ENCODE measurements at places on chromosomes 2 and 18.

DNA sequence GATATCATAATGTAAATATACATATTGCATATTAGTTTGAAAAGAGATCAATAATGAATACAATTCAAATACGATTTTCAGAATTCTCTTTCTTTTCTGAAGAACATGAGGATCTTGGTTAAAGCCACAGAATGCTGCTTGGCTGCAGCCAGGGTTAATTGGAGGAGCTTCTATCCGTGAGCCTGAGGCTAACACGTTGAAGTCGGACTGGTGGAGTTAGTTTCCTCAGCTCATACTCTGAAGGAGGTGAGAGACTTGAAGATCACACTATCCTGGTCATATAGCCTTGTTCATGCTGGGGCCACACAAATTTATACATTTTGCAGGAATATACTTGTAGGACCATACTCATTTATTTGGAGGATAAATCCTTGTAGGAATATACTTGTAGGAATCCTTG, 335.8 kb downstream of the TRIB2 start:
- DNase-seq, result no peak

- DNase-seq, result peak; percentile 88
Observed at GRCh38 chr2:42010743-42011298, 37.0 kb upstream of the PKDCC start.

GRCh38 chr2:113977660-113978523, 88.0 kb downstream of the ACTR3 start:
- DNase-seq, result peak; percentile 71

- no peak for DNase-seq
Observed at GRCh38 chr2:20599861-20600461, 50.9 kb downstream of the HS1BP3 start.

DNA sequence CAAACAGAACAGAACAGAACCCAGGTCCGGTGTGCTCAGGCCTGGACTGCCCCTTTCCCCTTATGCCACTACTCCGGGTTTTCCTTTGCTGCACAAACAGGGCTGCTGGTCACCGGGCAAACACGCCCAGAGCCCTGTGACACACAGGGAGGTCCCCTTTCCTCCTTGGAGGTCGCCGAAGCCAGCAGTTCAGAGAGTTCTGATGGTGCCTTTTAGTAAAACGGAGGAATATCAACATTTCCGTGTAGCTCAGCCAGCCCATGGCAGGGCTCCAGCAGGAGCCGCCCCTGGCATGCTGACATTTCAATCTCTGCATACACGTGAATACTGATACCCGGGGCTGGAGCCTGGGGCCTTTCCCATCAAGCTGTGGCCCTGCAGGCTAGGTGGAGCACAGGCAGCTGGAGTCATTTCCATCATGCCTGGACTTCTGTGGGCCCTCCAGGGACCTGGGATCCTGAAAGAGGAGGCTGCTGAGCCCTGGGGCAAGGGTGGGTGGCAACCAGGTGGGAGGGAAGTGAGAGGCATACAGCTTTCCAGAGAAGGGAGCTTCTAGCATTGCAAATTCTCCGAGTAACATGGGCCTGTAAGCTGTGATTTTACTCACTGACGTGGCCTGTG, 91.4 kb upstream of the PXDN start:
- DNase-seq, result no peak

DNA sequence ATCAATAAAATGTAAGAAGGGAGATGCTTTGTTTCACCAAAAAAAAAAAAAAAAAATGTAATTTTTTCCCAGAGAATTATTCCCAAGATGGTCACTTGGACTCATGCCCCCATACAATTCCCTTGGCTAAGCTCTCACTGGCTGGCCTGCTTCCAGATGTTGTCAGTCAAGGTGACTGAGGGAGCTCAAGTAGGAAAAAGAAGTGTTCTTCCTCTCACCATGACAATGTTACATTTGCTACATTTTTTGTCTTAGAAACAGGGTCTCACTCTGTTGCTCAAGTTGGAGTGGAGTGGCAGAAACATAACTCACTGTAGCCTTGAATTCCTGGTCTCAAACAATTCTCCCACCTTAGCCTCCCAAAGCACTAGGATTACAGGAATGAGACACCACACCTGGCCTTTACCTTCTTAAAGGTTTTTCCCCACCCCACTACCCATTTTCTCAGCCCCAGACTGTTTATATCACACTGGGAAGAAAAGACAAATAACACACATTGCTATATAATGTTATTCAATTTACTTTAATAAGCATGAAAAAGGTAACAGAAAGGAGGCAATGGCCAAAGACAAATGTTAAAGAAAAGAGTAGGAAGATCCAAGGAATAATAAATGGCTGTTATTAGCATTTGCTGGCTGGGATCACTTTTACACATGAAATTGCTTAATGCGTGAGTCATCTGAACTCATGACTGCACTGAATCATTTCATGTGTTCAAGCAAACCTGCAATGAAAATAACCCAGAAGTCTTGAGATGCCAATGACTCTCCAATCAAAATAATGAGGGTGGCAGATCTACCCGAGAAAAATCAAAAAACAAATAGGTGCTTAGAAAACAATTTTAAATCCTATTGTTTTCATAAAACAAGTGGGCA, 45.2 kb downstream of the ACVR1 start:
- peak; percentile 95 for DNase-seq

DNA sequence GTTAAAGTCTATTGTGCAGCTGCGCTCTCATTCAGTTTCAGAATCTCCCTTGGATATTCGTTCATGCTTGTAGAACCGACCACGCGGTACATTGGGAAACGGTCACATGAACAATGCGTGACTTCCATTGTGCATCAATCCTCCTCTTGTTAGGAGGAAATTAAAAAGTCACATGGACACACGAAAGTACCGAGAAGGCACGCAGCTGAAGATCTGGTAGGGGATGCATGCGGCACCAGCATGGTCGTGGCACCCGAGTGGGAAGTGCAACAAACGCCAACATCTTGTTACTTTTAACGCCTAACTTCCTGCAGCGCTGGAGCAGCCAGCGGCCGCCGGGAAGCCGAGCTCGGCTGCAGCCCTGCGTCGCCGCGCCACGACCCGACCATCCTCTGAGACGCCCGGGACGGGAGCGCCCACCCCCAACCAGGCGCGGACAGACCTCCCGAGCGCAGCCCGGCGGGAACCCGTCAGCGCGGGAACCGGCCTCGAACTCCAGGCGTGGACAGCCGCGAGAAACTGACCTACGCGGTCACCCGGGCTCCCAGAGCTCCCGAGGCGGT, 412 bp downstream of the OSBPL1A start:
- DNase-seq, result peak; percentile 75

GRCh38 chr18:63090334-63090733, 229.2 kb downstream of the BCL2 start:
- no peak for DNase-seq

GRCh38 chr2:130911996-130912395, 75.3 kb downstream of the ARHGEF4 start:
- no peak for DNase-seq

DNA sequence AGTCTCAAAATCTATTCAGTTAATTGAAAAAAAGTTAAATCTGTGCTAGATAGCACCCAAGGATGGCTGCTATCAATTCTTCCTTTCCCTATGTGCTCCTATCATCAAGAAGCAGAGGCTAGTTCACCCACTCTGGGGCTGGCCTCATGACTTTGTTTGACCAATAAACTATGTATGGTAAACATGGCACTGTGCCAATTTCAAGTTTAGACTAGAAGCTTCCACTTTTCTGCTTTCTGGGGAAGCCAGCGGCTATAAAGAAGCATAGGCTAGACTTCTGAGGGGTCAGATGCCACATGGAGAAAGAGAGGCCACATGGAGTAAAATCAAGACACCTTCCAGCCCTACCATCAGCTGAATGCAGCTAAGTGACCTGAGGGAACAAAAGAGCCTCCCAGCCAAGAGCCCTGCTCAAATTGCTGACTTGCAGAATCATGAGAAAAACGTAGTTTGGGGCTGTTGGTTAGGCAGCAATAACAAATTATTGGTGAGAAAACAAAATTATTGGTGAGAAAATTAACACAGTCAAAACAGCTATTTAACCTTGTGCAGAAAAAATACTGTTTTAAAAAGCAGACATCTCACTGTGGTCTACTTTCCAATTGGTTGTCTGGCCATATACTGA, 86.5 kb upstream of the SLC14A2 start:
- no peak for DNase-seq

- no peak for DNase-seq
Observed at GRCh38 chr18:48292229-48292628, 117.0 kb downstream of the ZBTB7C start.

DNA sequence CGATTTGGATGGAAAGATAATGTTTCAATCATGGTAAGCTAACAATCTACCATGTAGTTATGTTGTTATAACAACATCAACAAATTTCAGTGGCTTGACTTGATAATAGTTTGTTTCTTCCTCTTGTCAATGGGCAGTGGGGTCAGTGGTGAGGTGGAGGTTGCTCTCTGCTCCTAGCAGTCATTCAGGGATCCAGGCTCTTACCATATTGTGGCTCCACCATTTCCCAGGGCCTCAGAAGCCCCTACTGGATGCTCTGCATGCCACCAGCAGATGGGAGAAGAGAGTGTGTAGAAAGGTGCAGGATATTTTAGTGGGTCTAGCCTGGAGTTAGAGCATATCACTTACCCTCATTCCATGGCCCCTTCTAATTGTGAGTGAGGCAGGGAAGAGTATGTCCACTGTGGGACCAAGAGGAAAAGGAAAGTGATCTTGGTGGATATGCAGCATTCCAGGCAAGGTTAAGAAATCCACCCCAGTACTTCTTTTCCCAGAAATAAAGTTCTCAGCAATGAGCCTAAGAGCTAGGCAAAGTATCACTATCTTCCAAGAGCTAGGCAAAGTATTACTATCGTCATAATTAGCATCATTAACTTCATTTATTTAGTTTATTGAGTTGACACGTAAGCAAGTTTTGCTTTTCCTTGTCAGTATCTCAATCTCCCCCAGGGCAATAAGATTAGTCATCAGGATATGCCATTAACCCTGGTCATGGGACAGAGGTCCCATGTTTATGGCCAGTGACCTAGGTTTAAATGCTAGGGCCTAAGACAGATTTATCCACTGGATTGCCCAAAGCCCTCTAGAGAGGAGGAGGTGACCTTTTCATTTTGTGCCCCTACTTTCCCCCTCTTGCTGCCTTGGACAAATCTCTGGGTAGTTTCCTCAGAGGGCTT, 4.2 kb upstream of the IWS1 start:
- no peak for DNase-seq

- DNase-seq, result no peak
Observed at GRCh38 chr18:13151656-13152055, 66.9 kb upstream of the LDLRAD4 start.

DNA sequence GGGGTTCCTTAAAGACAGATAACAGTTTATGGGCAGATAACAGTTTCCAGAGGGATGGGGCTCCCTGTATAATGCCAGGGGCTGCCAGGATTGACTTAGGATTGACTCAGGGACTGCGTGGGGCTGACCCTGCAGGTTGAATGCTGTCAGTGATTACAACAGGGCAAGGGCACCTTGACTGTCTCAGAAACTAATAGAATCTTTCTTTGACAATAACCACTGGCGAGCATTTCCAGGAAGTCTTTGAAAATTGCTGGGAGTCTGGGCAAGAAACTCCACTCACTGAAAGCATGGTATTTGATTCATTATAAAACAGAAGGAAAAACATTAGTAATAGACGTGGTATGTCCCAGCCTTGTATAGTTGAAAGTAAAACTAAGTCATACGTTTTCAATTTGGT, 101.0 kb downstream of the GPD2 start:
- peak; percentile 69 for DNase-seq

DNA sequence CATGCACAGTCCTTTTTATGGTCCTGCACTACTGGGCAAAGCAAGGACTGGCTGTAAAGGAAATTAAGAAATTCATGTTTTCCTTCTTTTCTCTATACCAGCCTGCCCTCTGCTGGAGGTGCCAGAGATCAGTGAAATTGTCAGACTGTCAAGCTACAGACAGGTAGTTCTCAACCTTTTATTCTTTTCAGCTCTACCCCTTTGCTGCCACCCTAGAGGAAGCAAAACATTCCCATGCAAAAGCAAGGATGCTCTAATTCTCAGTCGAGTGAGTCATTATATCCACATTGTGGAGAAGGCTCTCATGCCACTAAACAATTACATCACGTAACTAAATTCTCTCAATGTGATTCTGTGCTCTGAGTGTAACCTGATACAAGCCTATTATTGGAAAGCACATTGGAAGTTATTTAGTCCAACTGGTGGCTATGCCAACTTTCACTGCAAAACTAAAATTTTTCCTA, 25.0 kb upstream of the RAPGEF4 start:
- DNase-seq, result peak; percentile 88

GRCh38 chr2:137020452-137021196, 255.3 kb downstream of the THSD7B start:
- no peak for DNase-seq

GRCh38 chr18:58335223-58335622, 291.2 kb downstream of the NEDD4L start:
- DNase-seq, result no peak

GRCh38 chr2:216109962-216110614, 940 bp downstream of the XRCC5 start:
- peak; percentile 33 for DNase-seq

GRCh38 chr2:233358335-233358734, 4.0 kb downstream of the DGKD start:
- DNase-seq, result no peak

GRCh38 chr2:205696331-205696926, 14.1 kb downstream of the NRP2 start:
- DNase-seq, result no peak

DNA sequence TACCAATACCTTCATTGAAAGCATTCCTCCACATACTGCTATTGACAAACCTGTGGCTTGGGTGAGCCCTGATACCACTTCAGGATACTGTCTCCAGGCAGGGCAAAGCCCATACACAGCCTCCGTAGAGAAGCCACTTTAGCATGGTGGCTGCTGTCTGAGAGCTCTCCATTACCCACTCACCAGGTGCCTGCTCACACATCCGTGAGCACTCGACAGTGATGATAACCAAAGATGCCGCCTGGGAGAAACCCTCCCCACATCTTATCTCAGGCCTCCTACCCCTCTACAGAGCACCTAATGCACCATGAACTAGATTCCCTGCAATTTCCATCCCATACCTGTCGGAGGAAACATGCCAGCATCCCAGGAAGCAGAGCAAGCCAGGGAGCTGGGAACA, 57.6 kb upstream of the KLHL29 start:
- no peak for DNase-seq

GRCh38 chr18:8773980-8774379, 68.6 kb downstream of the MTCL1 start:
- DNase-seq, result peak; percentile 59

GRCh38 chr2:100119235-100119634, 23.2 kb downstream of the AFF3 start:
- DNase-seq, result no peak

DNA sequence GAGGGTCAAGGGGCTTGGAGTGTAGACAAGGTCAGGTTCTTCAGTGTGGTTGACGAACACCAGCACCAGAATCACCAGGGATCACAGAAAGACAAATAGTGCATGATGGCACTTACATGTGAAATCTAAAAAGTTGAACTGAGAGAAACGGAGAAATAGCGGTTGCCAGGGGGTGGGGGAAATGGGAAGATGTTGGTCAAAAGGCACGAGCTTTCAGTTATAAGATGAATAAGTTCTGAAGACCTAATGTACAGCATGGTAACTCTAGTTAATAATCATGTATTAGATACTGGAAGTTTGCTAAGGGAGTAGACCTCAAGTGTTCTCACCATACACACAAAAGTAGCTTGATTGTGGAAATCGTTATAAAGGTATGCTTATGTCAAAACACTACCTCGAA, 43.7 kb upstream of the DARS1 start:
- DNase-seq, result no peak

- no peak for DNase-seq
Observed at GRCh38 chr2:25372405-25373268, 30.9 kb upstream of the DNMT3A start.

- DNase-seq, result no peak
Observed at GRCh38 chr18:61841706-61842105, 51.1 kb downstream of the RNF152 start.
